ENCODE measurements at places on chromosomes 13 and 19. TPM values are rescaled to one million over a fixed set of nuclear protein-coding genes. Genes with fewer than 3 reads are reported as not detected.

The FGF14 gene
- total RNA-seq: not detected

The DNAJC3 gene
- total RNA-seq: 33.5 TPM

The CCNA1 gene
- total RNA-seq: 14.1 TPM

The SYNE4 gene
- total RNA-seq: 2.6 TPM

The CAPN12 gene
- total RNA-seq: 4.4 TPM

The RNF225 gene
- 0.27 TPM for total RNA-seq

The ADGRE1 gene
- 1.8 TPM for total RNA-seq

The TMEM147 gene
- 54.8 TPM for total RNA-seq

The STAP2 gene
- 10.6 TPM for total RNA-seq

The GSX1 gene
- total RNA-seq: not detected

The PSPN gene
- total RNA-seq: 1.9 TPM

The CA11 gene
- total RNA-seq: 4.2 TPM

The PCP2 gene
- total RNA-seq: 2.0 TPM

The GRIN2D gene
- total RNA-seq: 0.09 TPM

All from T-helper 2 cell treated with Interferon-gamma antibody and Interleukin-4, amounts not matched to agents 100 ng/mL and 5 ng/mL, for 36 hours (primary cell).